ENCODE measurements at places on chromosomes 7 and 10.
A peak's percentile ranks its signal among the peaks of the same experiment; 100 is the strongest.

- no peak for DNase-seq
Measured at GRCh38 chr10:19812976-19813375, 3.3 kb upstream of the PLXDC2 start.

DNA sequence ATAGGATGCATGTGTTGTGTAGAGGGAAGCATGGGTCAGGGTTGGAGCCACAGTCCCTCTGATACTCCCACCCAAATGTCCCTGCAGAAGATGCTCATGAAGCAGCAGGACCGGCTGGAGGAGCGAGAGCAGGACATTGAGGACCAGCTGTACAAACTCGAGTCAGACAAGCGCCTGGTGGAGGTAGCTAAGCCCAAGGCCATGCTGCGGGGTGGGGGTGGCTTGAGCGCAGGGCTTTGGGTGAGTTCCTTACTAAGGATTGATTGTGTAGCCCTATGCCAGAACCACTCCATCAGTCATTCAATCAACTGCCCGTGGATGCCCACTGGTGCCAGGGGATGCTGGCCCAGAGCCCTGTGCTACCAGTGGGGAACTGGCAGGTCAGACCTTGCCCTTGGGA lies 10.3 kb downstream of the TRIM8 start:
- DNase-seq: no peak

DNA sequence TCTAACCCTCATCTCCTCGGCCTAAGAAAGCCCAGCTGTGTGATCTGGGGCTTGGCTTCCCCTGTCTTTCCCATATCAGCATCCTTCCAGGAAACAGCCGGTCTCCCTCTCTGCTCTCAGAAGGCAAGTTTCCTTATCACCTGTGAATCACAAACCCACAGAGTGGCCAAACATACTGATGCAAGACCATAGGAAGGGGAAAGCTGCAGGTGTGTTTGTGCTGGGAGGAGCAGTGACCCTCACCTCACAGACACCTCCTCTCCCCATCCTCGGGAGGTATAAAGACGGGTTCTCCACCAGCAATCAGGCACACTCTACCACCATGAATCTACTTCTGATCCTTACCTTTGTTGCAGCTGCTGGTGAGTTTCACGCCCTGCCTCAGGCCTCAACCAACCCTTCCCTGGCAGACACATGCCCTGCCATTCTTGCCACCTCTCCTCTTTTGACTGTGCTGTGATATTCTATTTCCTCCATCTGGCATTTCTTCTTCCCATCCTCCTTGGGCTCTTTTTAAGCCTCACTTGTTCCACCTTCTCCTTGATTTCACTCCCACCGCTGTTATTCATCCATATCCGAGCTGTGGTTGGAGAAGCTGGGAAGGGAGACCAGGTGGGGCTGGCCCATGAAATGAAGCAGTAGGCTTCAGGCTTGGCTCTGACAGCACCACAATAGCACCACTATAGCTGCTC lies at the start of gene PRSS2:
PRSS2 (plus strand) TSS at position 310 of the 692 bp plus-strand sequence; CDS start at position 323, 13 bp downstream.
- no peak for DNase-seq

DNA sequence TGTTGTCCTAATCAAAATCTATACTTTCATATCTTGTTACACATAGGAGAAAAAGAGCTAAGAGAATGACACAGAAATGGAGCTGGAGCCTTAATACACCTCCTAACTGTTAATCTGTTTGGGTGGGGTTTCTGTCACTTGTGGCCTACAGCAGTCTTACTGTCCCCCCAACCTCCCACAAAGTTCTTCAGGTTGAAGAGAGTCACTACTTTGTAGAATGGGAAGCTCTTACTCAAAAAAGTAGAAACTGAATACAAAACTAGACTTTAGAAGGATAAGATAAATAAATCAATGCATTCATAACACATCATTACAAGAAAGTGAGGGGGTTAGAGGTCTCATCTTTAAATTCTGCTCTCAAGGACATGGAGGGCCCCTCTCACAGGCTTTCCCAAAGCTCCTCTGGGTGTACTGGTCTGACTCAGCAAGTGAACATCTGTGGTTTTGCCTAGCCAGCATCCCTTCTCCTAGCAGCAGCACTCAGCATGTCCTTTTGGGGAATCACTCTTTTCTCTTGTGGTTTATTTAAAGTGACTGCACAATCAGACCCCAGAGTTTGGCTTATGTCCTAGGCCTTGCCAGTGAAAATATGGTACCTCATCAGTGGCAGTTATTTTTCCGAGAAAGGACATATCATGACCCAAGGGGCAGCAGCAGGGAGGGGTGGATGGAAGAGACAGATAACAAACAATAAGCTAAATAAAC lies 2.0 kb upstream of the BLVRA start:
- peak; percentile 29 for DNase-seq

- no peak for DNase-seq
Measured at GRCh38 chr10:91559750-91560149, 73.1 kb downstream of the PPP1R3C start.

- no peak for DNase-seq
Measured at GRCh38 chr10:79148452-79149344, 79.9 kb downstream of the ZMIZ1 start.

DNA sequence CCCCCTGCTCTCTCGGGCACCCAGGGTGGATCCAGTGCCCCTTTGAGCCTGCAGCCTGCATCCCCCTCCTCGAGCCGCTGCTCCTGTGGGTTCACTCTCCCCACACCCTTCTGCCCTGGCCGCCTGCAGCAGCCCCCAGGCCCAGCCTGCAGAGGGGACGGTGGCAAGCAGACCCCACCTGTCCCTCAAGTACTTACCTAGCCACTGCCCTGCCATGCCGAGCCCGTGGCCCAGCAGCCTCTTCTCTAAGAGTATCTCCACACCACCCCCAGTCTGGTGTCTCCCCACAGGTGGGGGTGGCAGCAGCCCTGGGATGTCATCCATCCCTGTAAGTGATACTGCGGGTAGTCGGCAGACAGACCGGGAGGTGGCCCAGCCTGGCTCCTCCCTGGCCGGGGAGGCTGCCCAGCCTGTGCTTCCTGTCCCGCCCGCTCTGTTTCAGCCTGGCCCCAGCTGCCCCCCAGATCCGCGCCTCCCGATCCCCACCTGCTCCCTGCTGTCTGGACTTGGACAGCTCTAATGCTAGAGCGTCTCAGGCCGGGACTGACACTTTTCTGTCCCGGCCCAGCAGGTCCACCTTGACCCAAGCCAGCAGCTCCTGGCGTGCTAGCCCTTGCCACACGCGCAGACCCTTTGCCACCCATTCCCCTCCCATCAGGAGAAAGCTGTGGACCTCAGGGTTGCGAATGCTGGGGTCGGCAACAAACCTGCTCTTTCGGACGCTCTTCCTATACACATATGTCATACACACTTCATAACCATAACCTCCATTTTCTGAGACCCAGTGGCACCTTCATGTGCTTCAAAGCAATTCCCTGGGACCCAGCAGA lies 25.0 kb downstream of the YKT6 start:
- no peak for DNase-seq

- DNase-seq: no peak
Measured at GRCh38 chr7:92230547-92230946, 15.2 kb downstream of the KRIT1 start.

GRCh38 chr10:124906551-124907001 lies 35.3 kb upstream of the ZRANB1 start:
- DNase-seq: no peak

DNA sequence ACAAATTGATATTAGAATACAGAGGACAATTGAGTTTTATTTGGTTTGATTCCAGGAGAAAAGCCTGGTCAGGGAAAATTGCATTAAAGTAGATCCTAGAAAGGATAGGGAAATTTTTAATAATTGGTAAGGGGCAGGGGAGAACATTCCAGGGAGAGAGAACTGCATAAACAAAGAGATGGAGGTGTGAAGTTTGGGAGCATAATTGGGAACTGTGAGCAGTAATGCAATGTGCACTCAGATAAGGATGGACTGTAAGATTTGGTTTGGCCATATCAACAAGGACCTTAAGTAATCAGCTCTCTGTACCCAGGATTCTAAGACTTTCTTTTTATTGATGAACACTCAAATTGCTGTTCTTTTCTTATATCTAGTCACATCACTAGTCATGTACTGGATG lies 41.4 kb downstream of the ZMYND11 start:
- DNase-seq: no peak

DNA sequence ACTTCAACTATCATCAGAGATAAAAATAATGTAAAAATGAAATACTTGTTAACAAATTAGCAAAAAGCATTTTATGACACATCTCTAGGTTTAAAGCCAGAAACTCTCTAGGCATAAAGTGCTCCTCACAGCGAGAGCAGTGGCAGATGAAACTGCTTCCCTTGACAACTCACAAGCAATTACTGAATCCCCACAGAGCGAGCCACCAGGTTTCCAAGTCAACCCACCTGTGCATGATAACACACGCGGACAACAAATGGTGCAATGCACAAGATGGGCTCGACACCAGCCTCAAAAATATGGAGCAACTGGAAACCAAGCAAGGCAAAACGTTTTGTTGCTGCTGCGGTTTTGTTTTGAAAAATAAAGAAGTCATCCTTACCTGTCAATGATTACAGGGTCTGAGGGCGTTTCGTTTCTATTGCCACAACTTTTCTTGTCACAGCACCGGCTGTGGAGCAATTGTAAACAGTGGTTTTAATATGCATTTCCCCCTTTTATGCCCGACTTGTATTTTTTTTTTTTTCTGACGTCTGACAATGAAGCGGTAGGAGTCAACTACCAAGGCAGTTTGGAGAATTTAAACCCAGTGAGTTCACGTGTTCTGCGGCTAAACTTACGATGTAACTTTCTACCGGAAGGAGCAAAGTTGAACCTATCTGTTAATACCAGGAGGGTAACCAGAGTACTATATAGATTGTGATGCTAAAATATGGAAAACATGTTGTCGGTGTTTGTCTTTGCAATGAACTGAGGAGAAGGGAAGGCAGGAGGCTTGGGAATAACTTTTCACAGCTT lies 7.0 kb downstream of the EBF3 start:
- DNase-seq: no peak

DNA sequence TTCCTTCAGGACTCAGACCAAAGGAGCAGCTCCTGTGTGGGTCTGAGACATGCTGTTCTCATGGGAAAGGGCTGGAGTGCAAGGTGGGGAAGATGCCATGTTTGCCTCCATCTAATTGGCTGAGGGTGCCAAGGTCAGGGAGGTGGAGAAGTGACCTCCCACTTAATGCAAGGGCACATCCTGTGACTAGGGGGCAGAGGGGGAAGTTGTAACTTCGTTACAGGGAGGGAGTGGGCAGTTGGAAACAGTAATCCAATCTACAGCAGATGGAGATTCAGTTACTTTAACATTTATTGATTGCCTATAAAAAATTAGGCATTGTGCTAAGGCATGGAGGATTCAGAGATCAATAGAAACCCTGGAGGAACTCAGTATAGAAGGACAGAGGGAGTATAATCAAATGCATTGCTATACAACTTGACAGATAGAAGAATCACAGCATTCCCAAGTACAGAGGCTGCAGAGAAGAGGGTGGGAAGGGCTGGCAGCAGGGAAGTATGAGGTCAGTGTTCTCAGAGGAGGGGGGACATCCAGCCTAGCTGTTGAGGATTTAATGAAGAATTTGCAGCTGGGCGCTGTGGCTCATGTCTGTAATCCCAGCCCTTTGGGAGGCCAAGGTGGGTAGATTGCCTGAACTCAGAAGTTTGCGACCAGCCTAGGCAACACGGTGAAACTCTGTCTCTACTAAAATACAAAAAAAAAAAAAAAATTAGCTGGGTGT lies 75.9 kb downstream of the CCNY start:
- DNase-seq: no peak

DNA sequence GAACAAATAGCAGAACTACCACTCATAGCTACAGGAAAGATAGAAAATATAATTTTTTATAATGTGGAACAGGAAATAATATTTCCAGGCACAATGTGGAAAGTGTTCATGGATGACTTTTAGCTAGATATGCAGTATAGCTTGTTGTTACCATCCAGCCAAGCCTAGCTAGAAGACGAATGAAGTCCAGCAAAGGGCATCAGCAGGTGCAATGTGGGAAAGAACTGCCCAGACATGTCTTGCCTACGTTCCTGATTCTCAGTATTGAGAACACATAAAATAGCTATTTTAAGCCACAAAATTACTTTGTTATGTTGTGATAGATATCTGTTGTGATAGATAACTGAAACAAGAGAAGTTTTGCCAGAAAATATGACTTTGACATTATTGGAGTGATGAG lies 1690.0 kb upstream of the LRRTM3 start:
- DNase-seq: no peak

DNA sequence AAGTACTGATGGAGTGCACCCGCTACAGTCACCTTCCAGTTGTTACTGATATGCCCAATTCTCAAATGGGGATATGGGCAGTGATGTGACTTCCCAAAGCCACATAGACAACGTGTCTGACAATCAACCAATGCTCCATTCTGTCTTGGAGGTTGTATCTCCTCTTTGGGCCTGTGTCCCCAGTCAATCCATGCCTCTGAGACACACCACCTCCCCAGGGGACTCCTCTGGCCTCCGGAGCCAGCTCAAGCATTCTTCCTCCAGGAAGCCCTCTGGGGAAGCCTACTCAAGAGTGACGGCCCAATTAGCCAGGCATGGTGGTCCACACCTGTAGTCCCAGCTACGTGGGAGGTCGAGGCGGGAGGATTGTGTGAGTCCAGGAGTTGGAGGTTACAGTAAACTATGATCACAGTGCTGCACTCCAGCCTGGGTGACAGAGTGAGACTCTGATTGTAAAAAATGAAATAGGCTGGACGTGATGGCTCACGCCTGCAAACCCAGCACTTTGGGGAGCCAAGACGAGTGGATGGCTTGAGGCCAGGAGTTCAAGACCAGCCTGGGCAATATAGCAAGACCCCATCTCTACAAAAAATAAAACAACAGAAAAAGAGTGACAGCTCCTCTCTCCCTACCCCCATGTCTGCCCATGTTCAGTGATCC lies 99.5 kb upstream of the TNRC18 start:
- no peak for DNase-seq

DNA sequence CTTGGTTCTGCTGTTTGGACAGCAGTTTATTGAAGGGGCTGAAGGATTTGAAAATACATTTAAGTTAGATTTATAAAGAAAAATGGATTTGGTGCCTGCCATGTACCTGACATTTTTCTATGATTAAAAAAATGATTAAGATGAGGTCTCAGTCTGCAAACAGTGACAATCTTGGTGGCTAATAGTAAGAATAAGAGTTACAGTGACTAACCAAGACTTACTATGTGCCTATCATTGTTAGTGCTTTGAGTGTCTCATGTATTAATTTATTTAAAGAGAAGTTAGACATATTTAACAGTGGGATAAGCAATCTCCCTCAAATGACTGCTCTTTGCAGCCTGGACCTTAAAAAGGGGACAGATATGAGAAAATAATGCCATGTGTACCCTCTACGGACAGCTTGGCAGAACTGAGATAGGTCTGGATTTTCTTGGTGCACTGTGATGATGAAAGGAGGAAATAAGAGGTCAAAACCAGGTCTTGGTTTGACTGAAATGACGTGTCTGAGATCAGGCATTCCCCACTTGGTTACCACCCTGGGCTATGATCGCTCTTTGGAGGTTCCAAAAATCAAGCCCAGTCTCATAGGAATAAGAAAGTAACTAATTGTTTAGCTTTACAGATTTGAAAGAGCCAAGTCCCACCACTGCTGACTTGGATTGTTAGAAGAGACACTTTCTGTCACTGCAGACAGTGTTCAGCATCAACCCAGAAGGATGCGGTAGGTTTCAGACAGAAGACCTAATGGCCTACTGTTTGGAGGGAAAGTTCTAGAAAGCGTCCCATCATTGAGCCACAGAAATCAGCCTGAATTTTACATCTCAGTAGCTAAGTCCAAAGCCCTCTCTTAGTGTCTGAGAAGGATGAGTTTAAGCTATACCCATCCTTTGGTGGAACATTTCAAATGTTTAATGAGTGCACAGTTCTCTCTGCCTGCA lies 2.1 kb downstream of the CASP7 start:
- no peak for DNase-seq

Measured in kidney glomerular epithelial cell (primary cell).